Central memory CD4-positive, alpha-beta T cell (primary cell): ENCODE measurements at places on chromosomes 5 and 9.

- DNase-seq: no peak
Observed at GRCh38 chr5:169762338-169763095, 125.4 kb downstream of the DOCK2 start.

DNA sequence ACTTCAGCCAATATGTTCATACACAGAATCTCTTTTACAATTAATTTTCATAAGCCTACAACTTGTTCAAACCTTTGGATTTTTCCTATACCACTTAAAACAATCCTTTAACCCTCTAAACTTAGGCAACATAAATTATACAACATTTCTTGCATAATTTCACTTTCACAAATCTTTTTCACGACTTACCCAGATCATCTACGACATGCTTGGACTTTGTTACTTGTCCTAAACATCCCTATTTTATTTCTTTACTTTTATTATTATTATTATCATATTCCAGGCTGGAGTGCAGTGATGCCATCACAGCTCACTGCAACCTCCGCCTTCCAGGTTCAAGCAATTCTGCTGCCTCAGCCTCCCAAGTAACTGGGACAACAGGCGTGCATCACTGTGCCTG is 68.0 kb downstream of the CACNA1B start:
- no peak for DNase-seq

DNA sequence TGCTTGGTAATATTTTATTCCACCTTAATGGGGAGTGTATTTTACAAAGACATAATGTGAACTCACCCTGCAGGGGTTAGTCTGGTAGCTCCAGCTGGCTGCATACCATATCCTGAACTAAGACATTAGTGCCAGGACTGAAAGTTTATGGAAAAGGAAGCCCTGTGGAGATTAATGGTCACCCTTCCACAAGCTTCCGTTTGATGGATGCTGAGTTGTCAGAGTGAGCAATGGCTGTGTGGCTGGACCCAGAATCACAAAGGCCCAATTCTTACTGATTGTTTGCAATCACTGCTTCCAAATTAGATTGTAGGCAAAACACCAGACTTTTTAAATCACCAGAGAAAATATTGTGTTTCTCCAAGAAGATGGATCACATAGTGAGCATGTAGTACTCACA is 90.1 kb upstream of the TRPC7 start:
- no peak for DNase-seq

DNA sequence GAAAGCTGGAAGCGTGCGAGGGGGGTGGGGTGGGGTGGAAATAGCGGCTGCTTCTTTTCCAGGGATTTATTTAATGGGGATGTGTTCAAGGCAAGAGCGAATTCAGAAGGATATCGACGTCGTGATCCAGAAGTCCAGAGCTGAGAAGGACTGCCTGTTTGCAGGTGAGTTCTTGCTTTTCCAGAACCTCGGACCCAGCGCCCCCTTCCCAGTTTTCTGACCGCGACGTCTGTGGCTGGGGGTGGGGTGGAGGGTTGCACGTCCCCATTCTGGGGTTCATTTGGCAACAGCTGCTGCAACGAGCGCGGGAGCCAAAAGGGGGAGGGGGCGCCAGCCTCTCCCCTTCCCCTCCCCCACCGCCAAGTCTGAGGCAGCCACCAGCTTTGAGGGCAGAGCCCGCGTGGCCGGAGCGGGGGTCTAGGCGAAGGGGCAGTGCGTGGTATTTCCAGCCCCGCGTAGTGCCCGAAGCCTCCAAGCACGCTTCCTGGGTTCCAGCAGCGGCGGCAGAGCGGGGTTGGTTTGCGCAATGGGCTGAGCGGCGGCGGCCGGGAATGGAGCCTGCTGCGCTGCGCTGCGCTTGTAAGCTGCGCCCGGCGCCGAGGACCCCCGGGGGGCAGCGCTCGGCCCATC is 701 bp downstream of the PARP8 start:
- no peak for DNase-seq

- no peak for DNase-seq
Observed at GRCh38 chr9:137301081-137301947, 757 bp downstream of the NRARP start.

DNA sequence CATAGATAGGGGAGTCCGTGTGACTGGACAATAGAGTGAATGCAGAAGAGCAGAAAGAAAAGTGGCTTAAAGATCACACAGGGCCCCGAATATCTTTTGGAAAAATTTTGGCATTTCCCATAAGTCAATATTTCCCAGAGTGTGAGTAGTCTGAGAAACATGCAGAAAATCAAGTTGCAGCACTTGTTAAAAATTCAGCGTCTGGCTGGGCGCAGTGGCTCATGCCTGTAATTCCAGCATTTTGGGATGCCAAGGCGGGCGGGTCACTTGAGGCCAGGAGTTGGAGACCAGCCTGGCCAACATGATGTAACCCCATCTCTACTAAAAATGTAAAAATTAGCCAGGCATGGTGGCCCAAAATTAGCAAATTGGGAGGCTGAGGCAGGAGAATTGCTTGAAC is 227.0 kb downstream of the DRD1 start:
- DNase-seq: no peak

GRCh38 chr5:95403996-95404395 is 12.8 kb downstream of the FAM81B start:
- no peak for DNase-seq
